T-helper 22 cell (primary cell): ENCODE measurements at places on chromosomes 11 and 22.

DNA sequence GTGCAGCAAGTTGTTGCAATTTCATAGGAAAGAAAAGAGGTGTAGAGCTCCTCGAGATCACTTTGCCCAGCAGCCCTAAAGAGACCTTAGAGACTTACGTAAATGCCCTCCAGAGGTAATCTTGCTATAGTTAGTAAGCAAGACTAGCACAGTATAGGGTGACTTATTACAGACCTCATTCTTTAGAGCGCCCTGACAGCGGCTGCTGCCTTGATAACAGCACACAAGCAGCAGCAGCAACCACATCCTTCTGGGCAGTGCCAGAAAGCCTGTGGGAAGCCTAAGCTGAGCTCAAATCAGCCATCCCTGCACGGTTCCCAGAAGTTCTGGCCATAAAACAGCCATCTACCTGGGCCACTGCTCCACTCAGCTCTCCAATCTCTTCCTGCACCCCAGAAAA, 22.6 kb upstream of the OR56B1 start:
- DNase-seq, result no peak

GRCh38 chr22:38244106-38244505, 28.7 kb downstream of the TMEM184B start:
- no peak for DNase-seq

- no peak for DNase-seq
Observed at GRCh38 chr11:65646958-65647701, 9.2 kb downstream of the SIPA1 start.

DNA sequence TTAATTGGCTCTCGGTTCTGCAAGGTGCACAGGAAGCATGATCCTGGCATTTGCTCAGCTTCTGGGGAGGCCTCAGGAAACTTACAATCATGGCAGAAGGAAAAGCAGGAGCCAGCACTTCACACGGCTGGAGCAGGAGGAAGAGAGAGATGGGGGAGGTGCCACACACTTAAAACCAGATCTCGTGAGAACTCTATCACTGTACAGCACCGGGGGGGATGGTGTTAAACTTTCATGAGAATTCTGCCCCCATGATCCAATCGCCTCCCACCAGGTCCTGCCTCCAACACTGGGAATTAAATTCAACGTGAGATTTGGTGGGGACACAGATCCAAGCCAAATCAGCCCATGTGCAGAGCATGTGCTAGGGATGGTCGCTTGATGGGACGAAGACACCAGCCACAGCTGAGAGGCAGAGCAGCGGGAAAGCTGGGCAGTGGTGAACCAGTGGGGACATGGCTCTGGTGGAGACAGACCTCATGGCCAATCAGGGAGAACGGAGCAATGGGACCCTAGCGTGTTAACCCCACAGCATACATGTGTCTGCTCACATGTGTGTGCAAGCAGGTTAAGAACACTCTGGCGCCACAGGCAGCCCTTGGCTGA, 6.2 kb downstream of the TANGO2 start:
- no peak for DNase-seq

DNA sequence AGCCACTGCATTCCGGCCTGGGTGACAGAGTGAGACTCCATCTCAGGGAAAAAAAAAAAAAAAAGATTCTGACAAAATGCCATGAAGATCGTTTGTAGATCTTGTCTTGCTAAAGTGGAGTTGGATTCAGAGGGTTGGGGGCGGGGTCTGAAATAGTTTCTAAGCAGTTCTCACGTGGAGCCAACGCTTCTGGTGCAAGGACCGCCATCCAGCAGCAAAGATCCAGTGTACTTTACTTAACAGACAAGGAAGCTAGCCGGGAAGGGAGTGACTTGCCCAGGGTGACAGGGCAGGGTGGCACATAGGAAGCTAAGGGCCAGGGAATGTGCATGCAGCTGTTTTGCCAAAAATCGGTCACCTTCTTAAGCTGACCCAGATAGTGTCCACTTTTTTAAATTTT, 27.4 kb downstream of the APOL1 start:
- no peak for DNase-seq

DNA sequence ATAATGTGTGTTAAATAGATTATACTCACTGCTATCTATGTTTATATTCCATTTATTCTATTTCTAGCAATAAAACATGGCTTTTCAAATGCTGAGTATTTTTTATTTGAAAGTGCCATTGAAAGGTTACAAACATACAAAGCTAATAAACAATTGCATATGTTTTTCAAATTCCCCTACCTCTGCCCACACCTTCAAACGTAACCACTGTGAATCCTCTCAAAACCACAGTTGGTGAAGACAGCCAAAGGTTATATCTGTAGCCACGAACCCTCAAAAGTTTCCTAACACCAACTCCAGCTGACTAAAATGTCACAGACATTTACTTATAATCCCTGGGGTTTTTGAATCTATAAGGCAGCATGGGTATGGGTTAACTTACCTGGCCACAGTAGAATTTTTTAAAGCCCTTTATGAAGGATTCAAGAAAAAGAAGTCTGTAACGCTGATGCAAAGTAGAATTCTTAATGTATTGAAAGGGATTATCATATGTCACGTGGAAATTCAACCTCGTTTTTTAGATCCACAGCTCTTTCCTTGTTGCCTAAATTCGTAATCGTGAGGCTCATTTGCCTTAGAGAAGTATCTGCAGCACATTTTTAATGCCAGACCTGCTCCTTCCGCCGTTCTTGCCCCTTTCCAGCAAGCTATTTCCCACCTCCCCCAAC, 122.5 kb upstream of the ZC3H12C start:
- no peak for DNase-seq

DNA sequence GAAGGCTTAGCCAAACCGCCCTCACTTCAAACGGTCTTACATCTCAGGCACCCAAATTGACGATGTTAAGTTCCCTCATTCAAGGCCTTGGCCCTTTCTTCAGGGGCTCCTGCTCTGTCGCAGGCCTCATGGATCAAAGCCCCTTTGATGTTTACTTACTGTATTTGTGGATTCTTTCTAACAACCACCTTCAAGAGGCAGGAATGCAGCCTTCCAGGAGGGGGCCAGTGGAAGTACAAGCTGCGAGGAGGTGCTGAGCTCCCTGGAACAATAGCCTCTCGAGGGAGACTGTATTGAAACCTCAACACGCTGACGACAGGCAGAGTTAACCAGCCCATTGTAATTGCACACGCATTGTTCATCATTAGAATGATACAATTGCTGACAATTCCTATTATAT, 209.1 kb downstream of the ST3GAL4 start:
- DNase-seq, result no peak

DNA sequence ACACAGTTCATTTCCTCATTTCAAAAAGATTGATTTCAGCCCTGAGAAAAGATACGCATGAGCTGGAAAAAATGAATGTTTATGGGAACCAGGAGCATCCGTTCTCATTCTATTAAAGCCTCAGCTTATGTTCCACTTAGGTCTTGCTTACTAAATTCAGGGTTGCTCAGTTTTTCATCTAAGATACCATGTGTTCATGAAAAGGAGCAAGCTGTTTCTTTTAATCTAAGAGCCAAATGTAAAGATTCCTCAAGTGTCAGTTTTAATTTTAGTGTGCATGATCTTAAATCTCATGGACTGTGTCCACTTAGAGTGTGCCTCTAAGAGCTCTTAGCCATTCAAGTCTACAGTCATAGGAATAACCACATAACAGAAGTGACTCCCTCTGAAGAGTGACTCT, 141.5 kb upstream of the ARHGAP42 start:
- no peak for DNase-seq

DNA sequence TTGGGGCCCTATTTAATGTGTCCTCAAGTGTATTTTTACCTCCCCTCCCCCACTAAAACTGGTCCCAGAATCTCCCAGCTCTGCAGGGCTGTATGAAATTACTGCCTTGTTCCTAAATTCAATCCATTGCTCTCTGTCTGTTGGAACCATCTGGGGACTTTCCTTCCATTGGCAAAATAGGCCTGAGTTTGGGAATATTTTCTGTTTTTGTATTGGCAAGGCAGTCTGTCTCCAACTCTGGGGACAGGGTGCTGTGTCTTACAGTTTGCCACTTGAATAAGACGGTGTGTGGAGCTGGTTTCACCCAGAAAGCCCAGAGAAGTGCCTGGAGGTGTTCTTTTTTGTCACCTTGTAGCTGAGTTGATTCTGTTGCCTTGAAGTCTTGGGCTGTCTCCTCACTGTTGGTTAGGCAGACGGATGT, 1.3 kb downstream of the PACS1 start:
- DNase-seq, result no peak
